Fibroblast of skin of right biceps (primary cell): ENCODE measurements at places on chromosomes 2 and 18.

DNA sequence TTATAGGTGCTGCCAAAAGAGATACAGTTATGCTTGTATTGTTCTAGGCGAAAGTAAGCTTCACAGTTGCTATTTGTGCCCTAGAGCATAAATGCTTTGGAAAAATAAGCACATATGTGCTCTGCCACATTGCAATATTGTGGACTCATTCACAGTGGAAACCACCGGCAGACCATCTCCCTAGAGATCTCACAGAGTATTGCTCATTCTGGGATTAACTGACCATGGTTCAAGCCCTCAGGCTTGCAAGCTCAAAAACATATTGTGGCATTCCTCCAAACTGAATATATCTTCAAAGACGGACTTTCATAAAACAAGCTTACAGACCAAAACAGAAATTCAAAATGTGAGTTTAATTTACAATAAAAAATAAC, 158.2 kb upstream of the CCDC150 start:
- DNase-seq: peak; percentile 74

GRCh38 chr2:18934886-18935285, 345.5 kb upstream of the NT5C1B start:
- DNase-seq: no peak

- no peak for DNase-seq
These were observed 99.5 kb downstream of the RNF144A start for GRCh38 chr2:7016601-7017211.

DNA sequence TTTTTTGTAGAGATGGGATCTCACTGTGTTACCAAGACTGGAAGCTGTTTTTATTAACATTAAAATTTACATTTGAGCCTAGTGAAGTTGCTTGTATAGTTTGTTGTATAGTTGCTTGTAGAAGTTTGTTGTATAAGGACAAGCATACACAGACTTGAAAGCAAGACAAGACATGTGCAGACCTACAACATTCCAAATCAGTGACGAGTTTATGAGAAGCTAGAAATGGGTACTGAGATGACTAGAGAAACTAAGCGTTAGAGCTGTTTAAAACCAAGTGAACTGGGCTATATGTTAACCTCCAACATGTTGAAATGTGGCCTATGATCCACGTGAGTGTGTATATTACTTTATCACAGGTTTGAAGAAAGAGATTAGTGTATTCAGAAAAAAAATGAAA, 39.1 kb downstream of the ABCB11 start:
- DNase-seq: no peak

DNA sequence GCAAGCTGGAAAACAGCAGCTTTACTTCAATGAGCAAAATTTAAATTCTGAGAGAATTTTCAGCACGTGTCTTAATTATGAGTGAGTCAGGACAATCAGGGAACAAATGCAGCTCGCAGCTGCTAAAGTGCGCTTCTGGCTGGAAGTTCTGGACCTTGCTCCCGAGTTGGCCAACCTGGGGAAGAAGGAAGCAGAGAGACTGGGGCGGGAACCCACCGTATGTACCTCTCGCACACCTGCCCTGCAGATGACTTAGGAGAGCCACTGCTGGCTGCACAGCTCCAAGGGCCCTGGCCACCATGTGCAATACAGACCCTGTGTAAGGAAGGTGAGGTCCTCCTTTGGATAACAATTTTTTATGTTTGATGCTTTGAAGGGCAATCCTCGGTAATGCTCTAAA, 42.4 kb downstream of the REEP1 start:
- no peak for DNase-seq

DNA sequence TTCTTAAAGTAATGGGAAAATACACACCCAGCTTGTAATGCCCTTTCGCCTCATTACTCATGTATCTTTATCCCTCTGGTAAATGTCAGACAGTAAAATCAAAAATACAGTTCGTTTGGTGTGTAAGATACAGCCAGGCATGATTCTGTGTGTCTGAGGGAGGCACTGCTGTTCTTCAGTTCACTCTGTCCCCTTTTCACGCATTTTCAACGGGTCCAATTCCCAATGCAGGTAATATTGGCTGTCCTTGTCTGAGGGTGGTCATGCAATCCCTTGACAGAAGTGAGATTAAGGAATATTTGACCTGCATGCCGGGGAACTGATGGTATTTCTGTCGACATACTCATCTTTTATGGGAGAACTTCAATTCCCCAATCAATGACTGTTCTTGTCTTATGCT, 587.2 kb upstream of the NXPH2 start:
- DNase-seq: no peak
